ENCODE measurements at places on chromosomes 1 and 21. TPM values are rescaled to one million over a fixed set of nuclear protein-coding genes. Genes with fewer than 3 reads are reported as not detected.

Gene TP53BP2
- 35.1 TPM for total RNA-seq

GRCh38 chr1:68276448-68276847, 44.1 kb upstream of the WLS start:
- DNase-seq = no peak

DNA sequence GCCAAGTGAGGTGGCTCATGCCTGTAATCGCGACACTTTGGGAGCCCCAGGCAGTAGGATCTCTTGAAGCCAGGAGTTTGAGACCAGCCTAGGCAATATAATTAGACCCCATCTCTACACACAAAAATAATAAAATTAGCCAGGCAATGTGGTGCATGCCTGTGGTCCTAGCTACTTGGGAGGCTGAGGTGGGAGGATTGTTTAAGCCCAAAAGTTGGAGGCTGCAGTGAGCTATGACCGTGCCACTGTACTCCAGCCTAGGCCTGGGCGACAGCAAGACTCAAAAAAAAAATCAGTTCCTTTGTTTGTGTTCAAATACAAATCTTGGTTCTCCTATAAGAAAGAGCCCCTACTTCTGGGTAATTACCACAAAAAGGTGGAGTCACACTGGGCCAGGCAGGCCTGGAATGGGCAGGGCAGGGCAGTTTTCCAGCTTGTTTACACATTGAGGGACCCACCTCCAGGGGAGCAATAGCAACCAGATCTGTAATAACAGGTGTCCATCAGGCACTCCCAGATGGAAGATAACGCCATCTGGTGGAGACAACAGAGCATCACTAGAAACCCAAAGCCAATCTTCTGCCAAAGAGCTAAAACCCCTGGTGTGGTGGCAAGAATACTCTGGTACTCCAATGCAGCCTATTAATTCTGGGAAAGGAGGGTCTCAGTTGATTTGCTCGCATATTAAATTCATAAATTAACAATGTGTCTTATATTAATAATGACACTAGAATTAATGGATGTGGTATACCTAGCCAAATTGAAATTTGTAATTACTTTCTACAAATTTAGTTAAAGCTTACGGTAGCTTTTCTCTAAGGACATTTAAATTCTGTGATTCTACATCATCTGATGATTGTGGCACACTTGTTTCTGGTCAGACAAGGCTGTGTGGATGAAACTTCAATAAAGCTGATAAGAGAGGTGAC, 13.2 kb downstream of the PPP1R15B start:
- DNase-seq = peak; percentile 90

DNA sequence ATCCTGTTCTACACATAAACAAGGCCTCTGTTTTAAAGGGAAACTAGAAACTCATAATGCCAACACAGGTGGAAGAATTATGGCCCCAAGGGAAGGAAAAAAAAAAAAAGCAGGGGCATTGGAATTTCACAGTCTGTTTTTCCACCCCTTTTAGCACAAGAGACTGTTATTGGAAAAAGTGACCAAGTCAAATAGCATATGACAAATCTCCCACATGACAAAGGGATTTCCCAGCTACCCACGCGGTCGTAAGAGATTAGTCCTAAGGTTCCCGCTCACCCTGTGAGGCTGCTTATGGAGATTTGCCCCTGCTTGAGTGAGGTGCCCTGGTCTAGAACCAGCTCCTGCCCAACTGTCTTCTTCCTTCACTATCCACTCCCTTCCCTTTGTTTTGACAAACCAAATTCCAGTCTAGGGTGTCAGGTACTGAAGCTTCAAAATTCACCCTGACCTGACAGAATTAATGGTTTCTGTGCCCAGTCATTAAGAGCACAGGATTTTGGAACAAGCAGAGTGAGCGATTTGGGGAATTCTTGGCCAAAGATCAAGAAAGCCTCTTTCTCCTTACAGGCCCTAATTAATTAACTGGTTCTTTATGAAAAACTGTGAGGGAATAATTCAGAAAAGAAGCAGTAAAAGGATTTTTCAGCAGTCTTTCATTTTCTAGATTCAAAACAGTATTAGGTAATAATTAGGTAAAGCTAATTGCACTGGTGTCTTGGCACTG, 107.3 kb downstream of the NMNAT2 start:
- DNase-seq = peak; percentile 39

DNA sequence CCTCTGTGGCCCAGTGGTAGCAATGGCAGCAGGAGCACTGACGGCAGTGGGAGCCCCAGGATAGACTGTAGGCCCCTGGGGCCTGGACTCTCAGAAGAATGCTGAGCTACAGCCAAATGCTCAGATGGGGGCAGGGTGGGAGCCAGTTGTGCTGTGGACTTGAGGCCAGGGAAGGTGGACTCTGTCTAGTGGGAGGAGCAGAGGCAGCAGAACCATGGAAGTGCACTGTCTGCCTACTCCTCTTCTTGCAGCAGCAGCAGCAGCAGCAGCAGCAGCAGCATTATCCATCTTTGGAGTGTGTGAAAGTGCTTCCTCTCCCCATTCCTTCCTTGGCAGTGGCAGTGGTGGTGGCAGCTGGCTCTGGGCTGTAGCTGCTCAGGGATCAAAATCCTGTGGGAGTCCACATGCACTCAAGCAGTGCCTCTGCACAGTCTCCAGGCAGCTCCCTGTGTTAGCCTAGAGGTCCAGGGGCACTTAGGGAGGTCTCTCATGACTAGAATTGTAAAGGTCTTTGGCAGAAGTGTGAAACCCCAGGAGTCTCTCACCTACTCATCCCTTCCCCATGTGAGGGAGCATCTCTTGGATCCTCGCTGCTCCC, 917.9 kb upstream of the B3GALT2 start:
- DNase-seq = no peak
